ENCODE measurements at places on chromosomes 16 and 17.

DNA sequence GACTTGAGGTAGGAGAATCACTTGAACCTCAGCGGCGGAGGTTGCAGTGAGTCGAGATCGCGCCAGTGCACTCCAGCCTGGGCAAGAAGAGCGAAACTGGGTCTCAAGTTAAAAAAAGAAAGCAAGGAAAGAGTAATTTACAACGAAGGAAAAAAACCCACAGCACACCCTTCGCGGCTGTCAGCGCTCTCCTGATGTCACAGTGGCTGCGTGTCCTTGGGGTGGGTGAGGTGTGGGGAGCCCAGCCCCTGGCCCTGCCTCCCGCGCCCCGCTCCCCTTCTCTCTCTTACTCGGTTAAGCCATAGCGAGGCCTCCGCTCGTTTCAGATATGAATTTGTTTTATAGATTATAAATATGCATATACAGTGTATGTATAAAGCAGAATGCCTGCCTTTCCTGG lies 740 bp upstream of the JPT2 start:
- peak; percentile 11 for DNase-seq

DNA sequence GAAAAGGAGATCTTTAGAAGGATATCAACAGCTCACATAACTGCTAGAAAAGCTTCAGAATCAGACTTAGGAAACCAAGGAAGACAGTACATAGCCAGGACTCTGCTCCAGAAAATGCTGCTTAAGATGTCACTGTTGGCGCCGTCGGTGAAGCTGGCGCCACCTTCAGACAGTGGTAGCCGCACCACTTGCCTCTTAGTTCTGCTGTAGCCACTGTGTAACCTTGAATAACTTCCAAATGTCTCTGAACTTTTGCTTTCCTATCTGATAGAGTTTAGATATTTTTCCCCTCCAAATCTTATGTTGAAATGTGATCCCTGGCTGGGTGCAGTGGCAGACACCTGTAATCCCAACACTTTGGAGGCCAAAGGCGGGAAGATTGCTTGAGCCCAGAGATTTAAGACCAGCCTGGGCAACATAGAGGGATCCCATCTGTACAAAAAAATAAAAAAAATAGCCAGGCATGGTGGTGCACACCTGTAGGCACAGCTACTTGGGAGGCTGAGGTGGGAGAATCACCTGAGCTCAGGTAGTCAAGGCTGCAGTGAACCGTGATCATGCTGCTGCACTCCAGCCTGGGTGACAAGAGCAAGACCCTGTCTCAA lies 6.3 kb upstream of the USP31 start:
- peak; percentile 32 for DNase-seq

DNA sequence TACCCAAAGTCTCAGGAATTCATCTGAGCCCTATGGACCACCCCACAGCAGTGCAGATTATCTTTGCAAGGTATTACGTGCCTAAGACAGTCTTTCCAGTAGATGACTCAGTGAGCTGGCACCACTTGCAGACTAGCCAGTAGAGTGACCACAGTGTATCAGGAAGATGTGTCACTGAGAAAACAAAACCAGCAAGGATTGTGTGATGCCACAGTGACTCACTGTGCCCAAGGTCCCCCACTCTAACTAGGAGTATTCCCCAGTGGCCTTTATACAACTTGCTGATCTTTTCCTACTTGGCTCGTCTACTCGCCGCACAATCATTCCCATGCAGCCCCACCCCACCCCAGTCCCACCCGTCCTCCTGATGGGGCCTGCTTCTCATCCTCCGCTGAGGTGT lies 26.8 kb upstream of the PRKCA start:
- DNase-seq: no peak

- no peak for DNase-seq
These were observed 9.9 kb downstream of the TBX4 start for GRCh38 chr17:61461967-61462718.

GRCh38 chr17:38710985-38711384 lies 5.9 kb downstream of the MLLT6 start:
- no peak for DNase-seq

DNA sequence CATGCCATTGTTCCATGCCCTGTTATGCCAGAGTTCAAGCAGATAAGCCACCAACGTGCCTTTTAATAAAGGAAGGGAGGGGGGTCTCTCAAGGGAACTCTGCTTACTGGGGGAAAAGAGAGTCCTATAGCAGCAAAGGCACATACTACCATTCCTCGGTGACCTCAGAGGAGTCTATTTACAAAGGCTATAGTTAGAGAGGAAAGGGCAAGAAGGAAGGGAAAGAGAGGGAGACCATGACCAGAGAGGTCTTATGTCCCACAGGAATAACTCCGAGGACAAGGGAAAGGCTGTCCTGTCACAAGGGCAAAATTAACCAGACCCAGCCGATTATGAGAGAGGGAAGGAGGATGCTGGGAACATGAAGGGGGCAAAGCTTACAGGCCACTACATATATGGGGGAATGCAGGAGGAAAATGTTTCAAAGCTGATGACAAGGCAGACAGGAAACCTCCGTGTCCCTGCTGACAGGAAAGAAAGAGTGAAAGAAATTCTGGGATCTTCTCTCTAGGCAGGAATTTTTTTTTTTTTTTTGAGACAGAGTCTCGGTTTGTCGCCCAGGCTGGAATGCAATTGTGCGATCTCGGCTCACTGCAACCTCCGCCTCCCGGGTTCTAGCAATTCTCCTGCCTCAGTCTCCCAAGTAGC lies 51.5 kb downstream of the HIC1 start:
- no peak for DNase-seq

GRCh38 chr16:54488729-54489128 lies 202.1 kb upstream of the IRX3 start:
- no peak for DNase-seq

- no peak for DNase-seq
These were observed 29.1 kb downstream of the RPTOR start for GRCh38 chr17:80573701-80574100.

GRCh38 chr17:74271281-74271680 lies 2.8 kb upstream of the DNAI2 start:
- DNase-seq: no peak

DNA sequence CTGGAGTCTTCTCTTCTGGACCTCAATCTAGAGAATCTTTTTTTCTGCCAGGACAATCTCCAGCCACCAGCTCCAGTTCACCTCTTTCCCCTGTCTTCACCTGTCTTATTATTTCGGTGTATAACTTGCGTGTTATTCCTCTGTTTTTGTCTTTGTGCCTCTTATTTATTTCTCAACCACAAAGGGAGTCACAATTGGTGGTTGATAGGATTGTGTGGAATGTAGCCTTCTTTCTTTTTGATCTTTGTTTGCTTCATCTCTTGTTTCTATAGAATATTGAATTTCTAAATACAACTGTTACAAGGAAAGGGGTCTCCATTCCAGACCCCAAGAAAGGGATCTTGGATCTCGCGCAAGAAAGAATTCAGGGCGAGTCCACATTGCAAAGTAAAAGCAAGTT lies 35.9 kb upstream of the HAS3 start:
- DNase-seq: no peak

DNA sequence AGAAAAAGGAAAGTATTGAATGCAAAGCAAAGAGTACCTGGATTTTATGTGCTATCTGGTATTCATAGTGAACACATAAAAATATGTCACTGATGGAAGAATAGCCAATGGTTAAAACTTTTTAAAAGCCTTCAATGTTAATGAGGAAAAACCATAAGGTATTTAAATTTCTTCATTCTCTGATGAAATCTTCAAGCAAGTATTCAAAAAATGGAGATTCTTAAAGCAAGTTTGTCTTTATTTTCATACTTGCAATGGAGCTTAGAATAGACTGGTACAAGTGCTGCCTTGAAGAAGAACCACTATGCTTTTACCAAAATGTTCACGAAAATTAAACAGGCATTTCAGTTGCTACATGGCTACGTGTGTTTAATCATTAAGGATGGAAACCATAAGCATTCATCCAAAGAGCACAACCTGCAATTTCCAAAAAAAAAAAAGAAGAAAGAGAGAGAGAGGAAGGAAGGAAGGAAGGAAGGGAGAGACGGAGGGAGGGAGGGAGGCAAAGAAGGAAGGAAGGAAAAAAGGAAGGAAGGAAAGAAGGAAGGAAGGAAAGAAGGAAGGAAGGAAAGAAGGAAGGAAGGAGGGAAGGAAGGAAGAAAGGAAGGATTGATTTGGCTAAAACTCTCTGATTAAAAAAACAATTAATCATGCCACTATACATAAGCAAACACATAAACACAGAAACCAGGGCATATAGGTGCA lies 17.6 kb downstream of the HS3ST3A1 start:
- DNase-seq: no peak

GRCh38 chr16:49366669-49367068 lies 6.9 kb upstream of the C16orf78 start:
- DNase-seq: no peak

- no peak for DNase-seq
These were observed 28.5 kb upstream of the CREBBP start for GRCh38 chr16:3908951-3909437.

DNA sequence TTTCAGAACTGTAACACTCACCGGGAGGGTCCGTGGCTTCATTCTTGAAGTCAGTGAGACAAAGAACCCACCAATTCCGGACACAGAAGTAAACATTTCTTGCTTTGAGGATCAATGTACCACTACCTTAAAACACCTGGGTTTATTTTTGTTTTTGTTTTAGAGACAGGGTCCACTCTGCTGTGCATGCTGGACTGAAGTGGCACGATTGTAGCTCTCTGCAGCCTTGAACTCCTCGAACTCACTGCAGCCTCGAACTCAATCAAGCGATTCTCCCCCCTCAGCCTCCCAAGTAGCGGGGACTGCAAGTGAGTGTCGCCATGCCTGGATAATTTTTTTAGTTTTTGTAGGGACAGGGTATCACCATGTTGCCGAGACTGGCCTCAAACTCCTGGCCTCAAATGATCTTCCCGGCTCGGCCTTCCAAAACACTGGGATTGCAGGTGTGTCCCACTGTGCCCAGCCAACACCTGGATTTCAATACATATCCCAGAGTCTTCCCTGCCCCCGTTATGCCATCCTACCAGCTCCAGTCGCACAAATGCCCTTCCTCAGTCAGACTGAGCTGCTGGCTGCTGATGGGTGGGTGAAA lies 13.0 kb upstream of the CES4A start:
- no peak for DNase-seq

- no peak for DNase-seq
These were observed 27.0 kb upstream of the DHX8 start for GRCh38 chr17:43456661-43457361.

GRCh38 chr17:61280338-61280737 lies 119.3 kb upstream of the TBX2 start:
- no peak for DNase-seq

- DNase-seq: no peak
These were observed 3.3 kb downstream of the PRAC1 start for GRCh38 chr17:48718761-48719641.

Data from CD4-positive, CD25-positive, alpha-beta regulatory T cell (primary cell).